ENCODE measurements at places on chromosomes 12 and 14.

DNA sequence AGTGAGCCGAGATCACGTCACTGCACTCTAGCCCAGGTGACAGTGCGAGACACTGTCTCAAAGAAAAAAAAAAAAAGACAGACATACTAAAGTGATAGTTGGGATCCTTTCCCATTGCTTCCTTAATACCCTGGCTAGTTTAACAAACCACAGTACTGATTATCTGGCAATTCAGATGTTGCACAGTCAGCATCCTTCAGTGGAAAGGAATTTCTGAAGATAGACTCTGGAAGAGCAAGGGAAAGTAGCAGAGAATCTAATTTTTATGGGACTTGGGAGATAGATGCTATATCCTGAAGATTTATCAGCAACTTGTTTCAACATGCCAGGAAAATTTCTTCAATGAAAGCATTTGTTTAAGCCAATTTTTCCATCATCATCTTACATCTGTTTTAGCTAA, 6.5 kb upstream of the PPFIBP1 start:
- H3K36me3 ChIP-seq: no peaks in the 10 kb centered on the region
- DNase-seq: no peak
- H3K27me3 ChIP-seq: no peaks in the 10 kb centered on the region
- H3K4me1 ChIP-seq: peaks cover 12% of the 10 kb centered on the region
- H3K4me3 ChIP-seq: no peak overlapping the region

DNA sequence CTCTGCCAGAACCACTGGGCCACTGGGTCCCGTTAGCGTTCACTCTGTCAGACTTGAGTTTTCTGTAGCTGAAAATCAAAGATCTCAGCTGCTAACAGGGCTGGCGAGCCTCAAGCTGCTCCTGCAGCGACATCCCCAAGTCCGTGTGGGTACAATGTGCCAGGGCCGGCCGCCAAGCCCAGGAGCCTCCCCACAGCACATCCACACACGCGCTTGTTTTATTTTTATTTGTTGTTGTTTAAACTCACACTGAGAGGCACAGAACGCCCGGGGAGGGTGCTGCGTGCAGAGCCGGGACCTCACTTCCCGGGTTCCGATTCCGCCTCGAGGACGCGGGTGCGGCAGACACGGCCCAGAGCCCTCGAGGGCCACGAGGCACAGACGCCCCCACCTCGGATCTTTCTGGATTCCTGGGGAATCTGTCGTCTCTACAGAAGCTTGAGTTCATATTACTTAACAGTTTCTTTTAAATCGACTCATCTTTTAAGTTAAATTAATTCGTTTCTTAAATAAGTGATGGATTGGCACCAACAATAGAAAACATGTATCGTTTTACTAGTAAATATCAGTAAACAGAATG, 9.3 kb downstream of the GALNT9 start:
- H3K4me1 ChIP-seq: no peaks in the 10 kb centered on the region
- no peaks in the 10 kb centered on the region for H3K36me3 ChIP-seq
- no peak for DNase-seq
- no peaks in the 10 kb centered on the region for H3K27me3 ChIP-seq

- no peak overlapping the region for H3K4me3 ChIP-seq
- no peak overlapping the region for H3K27ac ChIP-seq
- H3K4me1 ChIP-seq: no peaks in the 10 kb centered on the region
- no peaks in the 10 kb centered on the region for H3K36me3 ChIP-seq
- DNase-seq: no peak
- no peaks in the 10 kb centered on the region for H3K27me3 ChIP-seq
Observed at GRCh38 chr14:94309721-94310120, 13.4 kb downstream of the SERPINA6 start.

- no peak overlapping the region for H3K4me3 ChIP-seq
- H3K36me3 ChIP-seq: no peaks in the 10 kb centered on the region
- DNase-seq: no peak
- no peak overlapping the region for H3K27ac ChIP-seq
- no peaks in the 10 kb centered on the region for H3K27me3 ChIP-seq
- H3K4me1 ChIP-seq: no peaks in the 10 kb centered on the region
Observed at GRCh38 chr12:29309320-29309902, 71.6 kb downstream of the ERGIC2 start.

DNA sequence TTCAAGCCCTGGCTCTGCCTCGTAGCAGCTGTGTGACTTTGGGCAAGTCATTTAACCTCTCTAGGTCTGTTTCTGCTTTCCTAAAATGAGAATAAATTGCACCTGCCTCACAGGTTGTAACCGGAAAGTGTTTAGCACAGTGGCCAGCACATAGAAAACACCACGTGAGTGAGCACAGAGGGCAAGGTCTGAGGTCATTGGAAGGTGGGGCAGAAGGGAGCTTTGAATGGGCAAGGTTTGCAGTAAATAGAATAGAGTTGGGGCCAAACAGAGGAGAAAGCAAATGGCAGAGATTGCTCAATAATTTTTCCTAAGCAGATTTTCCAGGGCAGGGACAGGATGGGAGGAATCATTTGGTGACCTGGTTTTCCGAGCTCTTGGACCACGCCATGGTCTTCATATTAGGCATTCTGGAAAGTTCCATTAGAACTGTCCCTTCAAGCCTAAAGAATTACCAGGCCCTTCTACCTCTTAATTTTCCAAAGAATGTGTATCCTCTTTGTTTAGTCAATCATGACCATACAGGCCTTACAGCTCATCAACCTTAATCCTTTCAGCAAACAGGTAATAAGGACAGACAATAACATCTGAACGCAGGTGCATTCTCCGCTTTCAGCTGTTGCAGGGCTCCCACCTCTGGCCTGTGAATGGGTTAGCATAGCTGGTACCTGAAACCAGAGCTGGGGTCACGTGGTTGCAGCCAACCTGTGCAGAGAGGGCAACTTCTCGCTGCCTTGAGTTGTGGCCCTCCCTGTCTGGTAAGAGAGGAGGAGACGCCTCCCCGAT, 53.8 kb downstream of the VWF start:
- no peak for DNase-seq
- H3K27ac ChIP-seq: no peak overlapping the region
- H3K27me3 ChIP-seq: no peaks in the 10 kb centered on the region
- no peaks in the 10 kb centered on the region for H3K4me1 ChIP-seq
- H3K36me3 ChIP-seq: no peaks in the 10 kb centered on the region

- DNase-seq: peak; percentile 9
- no peak overlapping the region for H3K4me3 ChIP-seq
- peaks cover 3% of the 10 kb centered on the region for H3K4me1 ChIP-seq
- no peak overlapping the region for H3K27ac ChIP-seq
- H3K27me3 ChIP-seq: no peaks in the 10 kb centered on the region
- H3K36me3 ChIP-seq: no peaks in the 10 kb centered on the region
Observed at GRCh38 chr14:101175731-101176534, 272.4 kb upstream of the RTL1 start.

- H3K36me3 ChIP-seq: no peaks in the 10 kb centered on the region
- H3K27ac ChIP-seq: no peak overlapping the region
- H3K4me3 ChIP-seq: no peak overlapping the region
- DNase-seq: peak; percentile 36
- H3K27me3 ChIP-seq: no peaks in the 10 kb centered on the region
Observed at GRCh38 chr12:54036620-54037359, 3.9 kb downstream of the HOXC5 start.

GRCh38 chr12:107329569-107330324, 236.4 kb upstream of the CRY1 start:
- no peak for DNase-seq
- H3K27me3 ChIP-seq: no peaks in the 10 kb centered on the region
- H3K27ac ChIP-seq: no peak overlapping the region

DNA sequence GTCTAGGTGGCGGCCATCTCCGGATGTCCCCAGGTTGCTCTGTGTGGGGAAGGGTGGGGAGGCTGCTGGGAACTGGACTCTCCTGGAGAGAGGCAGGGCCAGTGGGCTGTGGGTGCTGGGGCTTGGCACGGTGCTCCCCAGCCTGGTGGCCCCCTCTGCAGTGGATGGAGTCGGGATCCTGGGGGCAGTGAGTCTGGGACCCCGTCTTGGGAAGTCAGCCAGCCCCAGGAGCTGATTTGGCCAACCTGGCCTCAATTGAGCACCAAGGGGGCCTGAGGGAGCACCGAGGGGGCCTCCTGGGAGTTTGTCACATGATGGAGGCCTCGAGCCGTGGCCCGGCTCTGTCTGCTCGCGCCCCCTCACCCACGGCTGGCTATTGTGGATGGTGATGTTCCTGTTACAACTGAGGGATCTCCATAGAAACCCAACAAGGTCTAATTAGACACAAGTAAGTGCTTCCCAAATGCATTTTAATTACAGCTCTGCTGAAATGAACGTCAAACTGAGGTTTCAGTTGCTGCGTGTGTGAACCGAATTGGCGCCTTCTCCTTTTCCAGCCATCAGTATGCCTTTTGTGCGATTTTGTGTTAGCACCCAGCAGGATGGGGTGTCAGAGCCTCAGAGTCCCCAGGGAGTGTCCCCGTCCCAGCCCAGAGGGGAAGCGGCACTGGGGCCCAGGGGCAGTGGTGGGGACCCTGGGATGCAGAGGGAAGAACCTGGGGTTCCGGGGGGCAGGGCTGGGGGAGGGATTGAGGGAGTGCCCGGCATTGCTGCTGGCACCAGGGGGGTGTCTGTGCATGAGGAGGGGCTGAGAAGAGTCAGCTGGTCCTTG, 71.8 kb downstream of the KIF26A start:
- DNase-seq: no peak
- H3K27me3 ChIP-seq: no peaks in the 10 kb centered on the region
- H3K27ac ChIP-seq: no peak overlapping the region
- H3K4me1 ChIP-seq: no peaks in the 10 kb centered on the region
- no peaks in the 10 kb centered on the region for H3K36me3 ChIP-seq

- H3K36me3 ChIP-seq: no peaks in the 10 kb centered on the region
- H3K27me3 ChIP-seq: no peaks in the 10 kb centered on the region
- no peak for DNase-seq
Observed at GRCh38 chr12:43290836-43291235, 261.2 kb downstream of the ADAMTS20 start.

DNA sequence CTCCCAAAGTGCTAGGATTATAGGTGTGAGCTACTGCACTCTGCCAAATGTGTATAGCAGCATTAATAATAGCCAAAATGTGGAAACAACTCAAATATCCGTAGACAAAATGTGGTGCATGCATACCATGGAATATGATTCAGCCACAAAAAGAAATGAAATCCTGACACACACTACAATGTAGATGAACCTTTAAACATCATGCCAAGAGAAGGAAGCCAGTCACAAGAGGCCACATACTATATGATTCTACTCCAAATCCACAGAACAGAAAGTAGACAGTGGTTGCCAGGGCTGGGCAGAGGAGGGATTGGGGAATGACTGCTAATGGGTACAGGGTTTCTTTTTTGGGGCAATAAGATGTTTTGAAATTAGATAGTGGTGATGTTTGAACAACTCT, 7.7 kb upstream of the TMED2 start:
- H3K4me1 ChIP-seq: no peaks in the 10 kb centered on the region
- H3K27ac ChIP-seq: no peak overlapping the region
- no peaks in the 10 kb centered on the region for H3K36me3 ChIP-seq
- H3K27me3 ChIP-seq: no peaks in the 10 kb centered on the region
- no peak overlapping the region for H3K4me3 ChIP-seq

- H3K4me3 ChIP-seq: no peak overlapping the region
- H3K36me3 ChIP-seq: no peaks in the 10 kb centered on the region
- H3K27me3 ChIP-seq: no peaks in the 10 kb centered on the region
- H3K4me1 ChIP-seq: peaks cover 10% of the 10 kb centered on the region
Observed at GRCh38 chr12:101074940-101075680, 134.9 kb downstream of the SLC5A8 start.

DNA sequence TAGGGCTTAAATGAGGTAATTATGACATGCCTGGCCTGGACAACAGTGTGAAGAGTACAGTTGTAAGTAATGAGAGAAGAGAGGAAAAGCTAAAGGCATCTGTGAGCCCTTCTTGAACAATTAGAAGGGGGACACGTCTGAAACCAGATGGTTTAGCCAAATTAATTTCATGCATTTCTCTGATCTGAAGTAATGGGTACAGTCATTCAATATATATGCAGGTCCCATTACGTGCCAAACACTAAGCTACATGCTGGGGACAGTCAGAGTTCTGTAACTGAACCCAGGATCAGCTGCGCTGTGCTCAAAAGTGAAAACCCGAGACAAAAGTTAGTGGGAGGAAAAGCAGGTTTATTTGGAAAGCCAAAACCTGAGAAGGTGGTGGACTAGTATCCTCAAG, 207.2 kb upstream of the TMTC1 start:
- DNase-seq: no peak
- no peak overlapping the region for H3K27ac ChIP-seq
- no peak overlapping the region for H3K4me3 ChIP-seq
- H3K4me1 ChIP-seq: peaks cover 4% of the 10 kb centered on the region
- no peaks in the 10 kb centered on the region for H3K36me3 ChIP-seq

DNA sequence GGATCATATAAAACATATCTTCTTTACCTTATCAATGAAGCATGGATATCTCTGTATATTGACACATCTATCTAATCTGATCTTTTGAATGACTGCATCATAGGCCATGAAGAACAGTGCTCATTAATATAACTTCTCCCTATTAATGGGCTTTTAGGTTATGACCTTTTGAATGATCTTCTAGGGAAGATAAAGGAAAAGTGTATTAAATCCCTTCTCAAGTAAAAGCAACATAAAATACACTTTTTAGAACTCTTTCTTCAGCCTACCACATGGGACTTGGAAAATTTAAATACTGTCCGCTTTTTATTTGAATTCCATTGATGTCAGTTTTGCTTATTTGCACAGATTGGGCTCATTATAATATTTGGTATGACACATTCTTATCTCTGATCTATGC, 425.4 kb downstream of the MED13L start:
- H3K4me3 ChIP-seq: no peak overlapping the region
- DNase-seq: no peak
- no peak overlapping the region for H3K27ac ChIP-seq
- H3K27me3 ChIP-seq: no peaks in the 10 kb centered on the region

DNA sequence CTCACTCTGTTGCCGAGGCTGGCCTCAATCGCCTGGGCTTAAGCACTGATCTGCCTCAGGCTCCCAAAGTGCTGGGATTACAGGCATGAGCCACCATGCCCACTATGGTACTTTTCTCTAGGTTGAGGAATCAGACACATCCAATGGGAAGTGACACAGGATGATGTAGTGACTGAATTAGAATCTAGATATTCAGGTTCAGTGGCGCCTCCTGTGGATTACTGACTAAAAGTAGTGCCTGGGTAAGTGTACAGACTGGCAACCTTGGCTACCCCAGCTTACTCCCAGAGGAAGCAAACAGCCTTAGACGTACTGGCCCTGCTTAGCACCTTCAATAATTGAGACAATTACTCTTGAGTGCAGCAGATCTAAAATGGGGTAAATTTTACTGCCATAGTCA, 22.8 kb downstream of the GALNT8 start:
- no peaks in the 10 kb centered on the region for H3K4me1 ChIP-seq
- DNase-seq: no peak
- H3K4me3 ChIP-seq: no peak overlapping the region
- no peaks in the 10 kb centered on the region for H3K36me3 ChIP-seq

- H3K27ac ChIP-seq: no peak overlapping the region
- H3K4me3 ChIP-seq: no peak overlapping the region
- H3K4me1 ChIP-seq: no peaks in the 10 kb centered on the region
- DNase-seq: no peak
Observed at GRCh38 chr12:82176026-82176425, 182.2 kb downstream of the CCDC59 start.

DNA sequence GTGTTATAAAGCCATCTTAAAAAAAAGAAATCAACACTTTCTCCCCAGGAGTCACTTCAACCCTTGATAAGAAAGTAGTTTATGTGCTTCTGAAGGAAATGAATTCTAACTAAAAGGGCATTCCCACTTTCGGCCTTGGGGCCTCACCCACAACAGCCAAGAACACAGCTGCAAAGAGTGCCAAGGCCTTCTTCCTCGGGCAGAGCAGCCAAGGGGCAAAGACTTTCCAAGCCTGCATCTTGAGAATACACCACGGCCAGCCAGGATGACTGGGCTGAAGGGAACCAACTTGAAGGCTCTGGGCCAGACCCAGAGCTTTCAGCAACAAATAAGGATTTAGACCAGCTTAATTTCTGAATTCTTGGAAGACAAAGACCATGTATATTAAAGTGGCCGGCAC, 60.4 kb upstream of the FOXN3 start:
- peak overlapping the region; percentile 0 for H3K27ac ChIP-seq
- peaks cover 17% of the 10 kb centered on the region for H3K4me1 ChIP-seq
- no peak overlapping the region for H3K4me3 ChIP-seq
- H3K27me3 ChIP-seq: no peaks in the 10 kb centered on the region
- no peak for DNase-seq

Data from ovary (tissue), 10 donors.